ENCODE measurements at places on chromosomes 16 and 17.

DNA sequence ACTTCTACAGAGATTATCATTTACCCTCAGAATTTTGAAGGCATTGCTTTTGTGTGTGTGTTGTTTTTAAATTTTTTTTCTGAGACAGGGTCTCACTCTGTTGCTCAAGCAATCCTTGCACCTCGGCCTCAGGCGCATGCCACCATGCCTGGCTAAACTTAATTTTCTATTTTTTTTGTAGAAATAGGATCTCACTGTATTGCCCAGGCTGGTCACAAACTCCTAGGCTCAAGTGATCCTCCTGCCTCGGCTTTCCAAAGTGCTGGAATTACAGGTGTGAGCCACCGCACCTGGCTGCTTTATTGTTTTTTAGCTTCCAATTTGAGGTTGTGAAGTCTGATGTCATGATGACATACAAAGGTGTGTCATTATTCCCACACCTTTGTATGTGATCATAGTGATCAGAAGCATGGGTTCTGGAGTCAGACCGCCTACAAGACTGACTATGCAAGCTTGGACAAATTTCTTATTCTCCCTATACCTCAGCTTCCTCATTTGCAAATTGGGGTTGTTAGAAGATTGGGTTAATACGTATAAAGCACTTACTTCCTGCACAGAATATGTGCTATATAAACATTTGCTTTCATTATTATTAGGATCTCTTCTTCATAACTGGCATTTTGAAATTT is 5.8 kb downstream of the SEPHS2 start:
- DNase-seq: no peak

DNA sequence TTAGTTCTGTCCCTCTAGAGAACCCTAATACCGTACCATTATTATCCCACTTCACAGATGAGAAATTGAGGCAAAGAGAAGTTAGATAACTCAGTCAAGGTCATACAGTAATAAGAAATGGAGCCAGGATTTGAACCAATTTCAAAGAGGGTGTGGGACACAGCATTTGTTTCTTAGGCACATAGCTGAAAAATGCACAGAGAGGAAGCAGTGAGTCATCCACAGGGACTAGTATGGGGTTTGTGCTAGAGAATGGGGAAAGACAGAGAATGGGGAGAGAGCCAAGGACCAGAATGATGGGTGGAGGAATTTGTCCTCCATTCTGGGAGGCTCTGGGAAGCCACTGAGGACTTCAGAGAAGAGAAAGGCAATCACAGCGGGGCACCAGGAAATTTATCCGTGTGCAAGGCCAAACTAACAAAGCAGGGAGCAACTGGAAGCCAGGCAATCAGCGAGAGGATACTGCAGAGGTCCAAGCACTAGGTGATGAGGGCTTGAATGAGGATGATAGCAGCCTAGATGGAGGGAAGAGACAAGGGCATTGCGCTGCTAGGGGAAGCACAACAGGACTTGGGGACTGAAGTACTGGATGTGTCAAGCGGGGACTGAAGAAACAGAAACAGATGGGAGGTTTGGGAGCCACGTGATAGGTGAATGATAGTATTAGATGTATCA is 78.1 kb upstream of the ZFHX3 start:
- DNase-seq: no peak

- DNase-seq: no peak
These were observed 125.4 kb downstream of the MGAT5B start for GRCh38 chr17:76993651-76994050.

DNA sequence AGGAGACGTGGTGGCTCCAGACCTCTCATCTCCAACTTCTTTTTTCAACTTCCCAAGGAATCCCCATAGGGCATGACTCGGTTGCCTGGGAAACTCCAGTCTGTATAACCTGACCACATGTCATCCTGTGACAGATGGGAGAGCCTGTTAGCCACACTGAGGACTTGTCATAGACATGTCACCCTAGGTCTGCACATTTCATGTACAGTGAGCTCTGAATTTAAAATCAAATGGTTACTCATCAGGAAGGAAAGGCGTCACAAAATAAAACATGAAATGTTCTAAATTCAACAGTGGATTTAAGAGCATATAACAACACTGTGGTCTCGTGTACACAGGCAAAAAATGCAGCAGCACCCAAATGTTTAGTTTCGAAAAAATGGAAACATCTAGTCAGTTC is 22.2 kb upstream of the ADAMTS18 start:
- no peak for DNase-seq

- DNase-seq: no peak
These were observed 58.7 kb downstream of the COG7 start for GRCh38 chr16:23394141-23394831.

GRCh38 chr17:28105501-28105900 is 63.0 kb downstream of the NLK start:
- DNase-seq: no peak

- DNase-seq: no peak
These were observed 30.8 kb downstream of the AATF start for GRCh38 chr17:36979565-36979941.

DNA sequence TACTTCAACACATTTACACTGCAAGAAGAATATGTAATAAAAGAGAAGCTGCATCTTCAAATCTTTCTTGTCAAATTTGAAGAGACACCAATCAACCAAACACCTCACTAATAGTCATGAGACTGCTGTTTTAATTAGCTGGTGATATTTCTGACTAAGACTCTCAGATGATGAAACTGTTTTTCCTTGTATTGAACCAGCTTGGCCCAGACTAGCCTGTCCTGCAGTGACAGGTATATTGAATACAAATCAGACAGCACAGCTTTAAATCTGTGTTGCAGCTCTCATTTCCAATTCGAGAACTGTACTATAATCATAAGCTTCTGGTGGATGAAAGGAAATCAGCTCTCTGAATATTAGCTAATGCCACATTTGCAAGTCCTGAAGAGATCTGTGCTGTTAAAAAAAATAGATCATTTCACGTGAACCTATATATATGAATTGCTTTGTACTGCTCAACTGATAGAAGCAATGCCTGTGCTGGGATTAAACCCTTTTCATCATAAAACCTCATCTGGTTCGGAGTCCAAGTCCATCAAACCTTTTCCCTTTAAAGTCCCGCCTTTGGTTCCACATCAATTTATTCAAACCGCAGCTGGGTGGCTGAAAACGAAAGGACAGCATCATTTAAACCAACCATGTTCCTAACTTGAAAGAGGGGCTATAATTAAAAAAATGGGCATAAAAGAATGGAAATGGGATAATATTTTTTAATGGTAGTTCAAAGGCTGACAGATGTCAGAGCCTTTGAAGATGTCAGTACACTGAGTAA is 306.2 kb downstream of the CEP112 start:
- DNase-seq: no peak

DNA sequence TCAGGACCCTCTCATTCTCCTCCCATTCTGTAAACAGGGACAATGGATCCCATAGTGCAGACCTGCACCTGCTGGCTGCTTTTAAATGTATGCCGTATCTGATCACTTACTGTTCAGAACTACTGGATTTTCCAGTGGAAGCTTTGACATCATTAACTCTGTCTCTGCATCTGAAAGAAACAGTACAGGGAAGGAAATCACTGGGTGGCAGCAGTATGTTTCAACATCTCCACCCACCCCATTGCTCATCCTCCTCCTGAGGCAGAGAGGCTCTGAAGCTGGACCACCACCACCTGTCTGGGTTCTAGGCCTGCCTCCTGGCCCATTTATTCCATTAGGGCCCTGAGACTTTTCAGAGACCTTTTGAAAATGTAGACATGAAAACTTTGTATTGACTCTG is 2.6 kb downstream of the CCL15 start:
- no peak for DNase-seq
